ENCODE measurements at places on chromosomes 7 and 10.

DNA sequence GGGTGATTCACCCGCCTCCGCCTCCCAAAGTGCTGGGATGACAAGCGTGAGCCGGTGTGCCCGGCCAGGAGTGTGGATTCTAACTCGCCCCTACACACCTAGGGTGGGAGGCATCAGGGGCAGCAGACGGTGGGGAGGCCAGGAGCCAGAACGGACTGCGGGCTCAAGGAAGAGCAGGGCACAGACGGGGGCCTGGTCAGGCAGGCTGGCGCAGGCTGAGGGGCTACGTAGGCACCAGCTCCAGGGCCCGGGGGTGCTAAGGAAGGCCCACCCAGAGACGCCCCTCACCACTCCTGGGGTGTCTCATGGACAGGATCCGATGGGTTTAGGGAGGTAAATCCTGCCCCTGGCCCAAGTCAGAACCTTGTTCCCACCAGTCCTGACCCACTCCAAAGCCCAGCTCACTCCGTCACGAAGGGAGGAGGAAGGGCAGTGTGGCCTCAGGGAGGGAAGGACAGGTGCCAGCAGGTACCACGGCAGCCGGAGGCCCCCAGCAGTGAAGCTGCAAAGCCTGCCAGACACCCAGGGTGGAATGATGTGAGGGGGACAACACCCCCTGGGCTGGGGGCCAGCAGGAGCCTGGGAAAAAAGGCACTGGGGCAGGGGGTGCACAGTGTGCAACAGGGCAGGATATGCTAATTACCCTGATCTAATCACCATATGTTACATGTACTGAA, 251.4 kb downstream of the MAD1L1 start:
- no peak for DNase-seq

DNA sequence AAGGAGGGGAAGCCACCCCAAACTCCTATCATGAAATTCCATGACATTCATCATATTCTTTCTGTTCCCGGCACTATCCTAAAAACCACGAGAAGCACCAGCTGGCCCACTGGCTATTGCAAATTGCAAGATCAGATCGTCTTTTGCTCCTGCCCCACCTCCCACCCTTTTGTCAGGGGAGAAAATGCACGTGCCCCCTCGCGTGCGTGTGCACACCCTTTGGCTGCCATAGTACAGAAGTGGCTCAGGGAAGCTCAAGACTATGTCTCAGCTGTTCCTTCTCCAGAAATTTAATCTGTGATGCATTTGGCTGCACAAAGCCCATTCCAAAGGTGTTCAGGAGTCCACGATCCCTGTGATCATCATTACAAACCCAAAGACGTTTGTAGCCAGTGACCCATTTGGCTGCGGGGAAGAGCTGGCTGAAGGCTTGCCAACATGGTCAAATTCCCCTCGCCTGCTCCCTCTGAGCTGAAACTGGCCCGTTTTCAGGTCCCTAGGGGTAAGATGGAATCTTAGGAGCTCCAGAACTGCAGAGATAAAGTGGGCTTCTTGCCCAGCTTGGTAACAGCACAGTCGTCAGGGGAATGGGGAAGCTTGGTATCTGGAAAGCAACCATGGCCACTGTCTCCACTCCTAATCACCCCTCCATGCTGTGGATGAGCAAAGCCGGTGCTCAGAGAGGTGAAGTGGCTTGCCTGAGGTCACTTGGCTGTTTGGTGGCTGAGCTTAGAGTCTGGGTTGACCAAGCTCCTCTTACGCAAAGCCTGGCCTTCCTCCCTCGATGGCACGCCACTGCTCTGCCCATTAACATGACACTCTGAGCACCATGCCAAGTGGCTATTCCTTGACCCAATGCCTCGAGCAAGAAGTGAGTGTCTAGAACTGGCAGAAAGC, 155.4 kb downstream of the NEURL1 start:
- DNase-seq: no peak

DNA sequence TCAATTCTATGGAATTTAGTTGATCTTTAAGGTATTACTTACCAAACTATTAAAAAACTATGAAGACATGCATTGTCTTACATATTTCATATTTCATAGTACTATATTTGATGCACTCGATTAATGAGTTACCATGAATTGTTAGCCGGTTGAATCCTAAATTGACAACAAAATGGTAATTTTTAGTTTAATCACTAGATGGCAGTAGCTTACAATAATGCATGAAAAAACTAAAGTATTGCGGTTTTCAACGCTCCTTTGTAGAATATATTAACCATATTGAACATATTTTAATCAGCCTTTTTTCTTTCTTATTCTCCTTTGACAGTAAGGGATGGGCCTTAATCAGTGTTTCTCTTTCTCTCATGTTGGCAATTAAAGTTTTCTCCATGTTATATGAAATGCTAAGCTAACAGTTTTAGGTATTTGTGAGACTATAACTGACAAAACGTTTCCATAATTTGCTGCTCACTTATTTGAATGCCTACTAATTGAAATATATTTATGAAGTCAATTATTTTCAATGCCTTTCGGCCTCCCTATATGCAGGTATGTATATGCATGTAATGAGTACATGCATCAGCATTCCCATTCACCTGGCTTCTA, 48.5 kb upstream of the ARL4A start:
- no peak for DNase-seq

- DNase-seq: no peak
These were observed 291.6 kb upstream of the PPP2R2D start for GRCh38 chr10:131609176-131609575.

DNA sequence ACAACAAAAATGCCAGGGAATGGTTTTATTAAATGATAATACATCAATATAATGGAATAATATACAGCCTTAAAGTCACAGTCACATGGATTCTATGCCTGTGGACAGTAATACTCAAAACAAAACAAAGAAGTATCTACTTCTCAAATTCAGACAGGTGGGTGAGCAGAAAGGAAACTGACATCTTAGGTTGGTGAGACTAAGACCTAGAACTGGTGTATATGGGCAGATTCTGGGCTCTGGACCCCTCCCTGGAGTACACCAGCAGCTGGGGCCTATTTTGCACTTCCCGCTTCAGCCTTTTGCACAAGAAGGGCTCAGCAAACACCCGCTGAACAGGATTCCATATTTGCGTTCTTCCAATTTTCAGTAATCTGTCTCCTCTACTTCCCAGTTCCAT, 5.4 kb upstream of the FIS1 start:
- no peak for DNase-seq

GRCh38 chr7:130961128-130961601, 227.2 kb upstream of the KLF14 start:
- DNase-seq: peak; percentile 64

- no peak for DNase-seq
These were observed 423.9 kb downstream of the GLRX3 start for GRCh38 chr10:130560116-130560515.

DNA sequence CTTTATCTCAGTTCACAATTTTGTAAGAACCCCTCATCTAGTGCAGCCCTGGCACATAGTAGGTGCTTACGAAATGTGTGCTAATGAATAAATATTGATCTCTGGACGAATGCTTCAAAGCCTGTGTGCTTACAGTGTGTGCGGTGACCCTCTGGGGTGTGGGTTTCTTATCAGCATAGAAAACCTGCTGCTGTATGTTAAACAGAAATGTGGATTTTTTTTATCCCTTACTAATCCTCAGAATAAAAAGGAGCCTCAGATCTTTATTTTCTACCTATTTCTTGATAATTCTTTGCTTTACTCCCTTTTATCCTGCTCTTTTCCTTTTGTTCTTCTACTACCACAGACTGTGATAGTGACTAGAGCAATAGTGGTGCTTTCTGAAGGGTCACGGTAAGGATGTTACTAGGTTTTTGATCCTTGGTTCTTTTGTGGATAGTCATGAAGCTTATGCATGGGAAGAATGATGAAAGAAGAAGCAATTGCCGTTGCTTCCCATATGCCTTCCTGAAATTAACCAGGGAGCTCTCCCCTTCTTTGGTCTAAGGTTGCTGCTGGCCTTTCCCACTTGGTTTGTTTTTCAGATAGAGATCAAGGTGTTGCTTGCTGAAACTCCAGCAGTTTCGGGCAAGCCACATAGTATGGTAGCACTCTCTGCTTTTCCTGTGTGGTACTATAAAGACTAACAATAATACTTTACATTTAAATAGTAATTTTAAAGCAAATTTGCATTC, 44.7 kb downstream of the SPAG6 start:
- DNase-seq: no peak

DNA sequence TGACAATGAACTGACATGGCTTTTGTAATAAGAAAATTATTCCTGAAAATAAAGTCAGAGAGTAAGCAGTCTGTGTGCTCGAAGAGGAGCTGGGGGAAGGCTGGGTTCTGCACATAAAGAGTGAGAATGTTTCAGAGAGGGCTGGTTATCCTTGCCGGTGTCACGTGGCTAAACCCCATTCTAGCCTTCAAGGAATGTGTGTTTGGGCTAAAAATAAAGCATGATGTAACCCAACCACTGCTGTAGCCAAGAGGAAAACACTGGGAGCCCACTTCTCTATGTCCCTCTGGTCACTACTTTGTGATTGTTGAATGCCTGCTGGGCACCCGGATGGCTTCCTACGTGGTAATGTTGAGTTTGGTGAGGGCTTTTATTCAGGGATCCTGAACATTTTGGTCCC, 23.5 kb downstream of the WDFY4 start:
- DNase-seq: no peak

- DNase-seq: no peak
These were observed 13.2 kb upstream of the IFRD1 start for GRCh38 chr7:112437072-112437471.

- DNase-seq: no peak
These were observed at the start of gene SCIN for GRCh38 chr7:12570534-12571461. Gene SCIN, plus strand, starts transcription at chr7:12570720. Its CDS starts 67 bp downstream, at chr7:12570787.

GRCh38 chr7:47441796-47442604, 139.9 kb downstream of the TNS3 start:
- DNase-seq: no peak

DNA sequence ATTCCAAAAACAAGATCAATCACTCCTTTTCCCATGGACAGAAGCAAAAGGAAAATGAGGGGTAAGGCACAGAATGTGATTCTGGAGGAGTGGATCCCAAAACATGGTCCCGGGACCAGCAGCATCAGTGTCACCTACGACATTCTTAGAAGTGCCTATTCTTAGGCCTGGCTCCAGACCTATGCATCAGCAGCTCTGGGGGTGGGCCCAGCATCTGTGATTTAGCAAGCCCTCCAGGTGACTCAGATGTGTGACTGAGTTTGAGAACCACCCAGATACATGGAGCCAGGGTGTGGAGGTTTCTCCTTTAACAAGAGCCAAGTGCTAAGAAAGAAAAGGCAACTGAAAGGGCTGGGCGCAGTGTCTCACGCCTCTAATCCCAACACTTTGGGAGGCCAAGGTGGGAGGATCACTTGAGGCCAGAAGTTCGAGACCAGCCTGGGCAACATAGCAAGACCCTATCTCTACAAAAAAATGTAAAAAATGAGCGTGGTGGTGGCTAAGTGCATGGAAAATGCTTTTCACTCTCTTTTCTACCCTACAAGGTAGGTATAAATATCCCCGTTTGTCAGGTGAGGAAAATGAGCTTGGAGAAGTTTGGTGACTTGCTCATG, 17.1 kb upstream of the ARPC1A start:
- DNase-seq: no peak

- no peak for DNase-seq
These were observed 1.7 kb downstream of the RBP4 start for GRCh38 chr10:93599335-93599734.

- no peak for DNase-seq
These were observed 285.9 kb downstream of the ADARB2 start for GRCh38 chr10:1451362-1451888.

GRCh38 chr10:50310560-50311174, 59.4 kb upstream of the ASAH2 start:
- DNase-seq: no peak

DNA sequence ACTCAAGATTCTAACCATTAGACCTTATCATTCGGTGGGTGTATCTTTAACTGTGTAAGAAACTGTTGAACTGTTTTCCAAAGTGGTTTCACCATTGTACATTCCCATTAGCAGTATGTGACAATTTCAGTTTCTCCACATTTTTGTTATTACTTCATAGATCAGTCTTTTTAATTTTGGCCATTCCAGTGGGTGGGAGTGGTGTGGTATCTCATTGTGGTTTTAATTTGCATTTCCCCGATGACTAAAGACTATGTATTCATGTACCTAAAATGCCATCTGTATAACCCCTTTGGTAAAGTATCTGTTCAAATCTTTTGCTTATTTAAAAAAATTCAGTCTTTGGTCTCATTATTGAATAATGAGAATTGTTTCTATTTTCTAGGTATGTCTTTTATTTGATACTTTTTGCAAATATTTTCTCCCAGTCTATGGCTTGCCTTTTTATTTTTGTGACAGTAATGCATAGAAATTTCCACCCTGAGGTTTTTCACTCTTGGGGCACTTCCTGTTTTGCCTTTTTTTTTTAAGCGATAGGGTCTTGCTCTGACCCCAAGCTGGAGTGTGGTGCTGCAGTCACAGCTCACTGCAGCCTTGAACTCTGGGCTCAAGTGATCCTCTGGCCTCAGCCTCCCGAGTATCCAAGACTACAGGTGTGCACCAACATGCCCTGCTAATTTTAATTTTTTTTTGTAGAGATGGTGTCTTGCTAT, 141.1 kb upstream of the ITGB1 start:
- DNase-seq: no peak

GRCh38 chr7:30863706-30864035, 48.0 kb upstream of the AQP1 start:
- DNase-seq: no peak

GRCh38 chr10:123669886-123670285, 3.7 kb downstream of the GPR26 start:
- no peak for DNase-seq

- DNase-seq: no peak
These were observed 6.2 kb downstream of the CPED1 start for GRCh38 chr7:120994512-120995410.

GRCh38 chr10:128058106-128058749, 68.0 kb downstream of the MKI67 start:
- DNase-seq: no peak

GRCh38 chr7:69619635-69620034, 21.4 kb downstream of the AUTS2 start:
- no peak for DNase-seq

GRCh38 chr7:150739033-150739432, 1.8 kb downstream of the GIMAP5 start:
- no peak for DNase-seq

DNA sequence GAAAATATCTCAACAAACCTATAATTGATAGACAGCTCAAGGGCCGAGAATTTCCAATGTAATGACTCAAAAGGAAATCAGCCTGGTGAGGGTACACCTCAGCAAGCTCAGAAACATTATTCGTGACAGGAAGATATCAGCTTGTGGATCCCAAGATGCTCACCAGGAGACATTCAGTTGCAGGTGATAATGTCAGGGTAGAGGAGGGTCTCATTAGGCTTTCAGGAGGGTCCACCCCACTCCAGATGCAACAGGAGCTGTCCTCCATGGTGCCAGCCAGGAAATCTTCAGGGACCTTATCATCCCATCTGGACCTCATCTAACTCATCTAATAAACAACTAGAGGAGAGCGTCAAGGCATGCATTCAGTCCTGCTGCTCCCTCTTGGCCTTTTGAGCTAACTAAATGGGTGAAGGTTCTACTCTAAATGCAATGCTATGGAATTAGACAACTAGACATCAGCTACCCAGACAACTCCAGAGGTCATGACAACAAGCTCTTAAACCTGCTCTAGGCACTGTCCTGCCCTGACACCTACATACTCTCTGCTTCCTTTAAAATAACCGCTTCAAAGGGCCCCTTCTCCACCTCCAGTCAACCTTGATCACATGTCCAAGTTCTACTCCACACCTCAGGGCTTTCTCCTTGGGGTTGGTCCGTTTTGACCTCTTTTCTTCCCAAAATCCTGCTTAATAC, 4.3 kb upstream of the GIMAP5 start:
- DNase-seq: no peak

Data from stimulated activated CD4-positive, alpha-beta T cell treated with anti-CD3 and anti-CD28 coated beads, Interleukin-1b, Interleukin-23, amount 100 ng/mL, for 24 hours (primary cell).